Uterus (tissue), 4 donors: ENCODE measurements at places on chromosomes 2 and 18. TPM values are rescaled to one million over a fixed set of nuclear protein-coding genes. Genes with fewer than 3 reads are reported as not detected.
A peak's percentile ranks its signal among the peaks of the same experiment; 100 is the strongest.

The GAL3ST2 gene
- total RNA-seq = 0.29 TPM

DNA sequence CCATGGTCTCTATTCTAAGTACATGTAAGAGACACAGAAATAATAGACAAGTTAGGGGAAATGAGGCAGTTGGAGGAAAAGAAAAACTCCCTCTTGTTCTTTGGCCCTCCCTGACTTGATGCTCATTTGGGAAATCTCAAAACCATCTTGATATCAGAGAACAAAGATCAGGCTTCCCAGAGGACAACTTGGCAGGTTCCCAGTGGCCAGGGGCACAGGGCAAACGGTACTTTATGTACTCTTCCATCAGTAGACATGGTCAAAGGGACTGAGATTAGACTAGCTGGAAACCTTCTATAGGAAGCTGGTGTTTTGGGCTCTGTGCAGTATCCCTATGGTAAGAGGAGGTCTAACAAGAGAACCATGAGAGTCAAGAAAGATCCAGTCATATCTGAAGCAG is 56.6 kb downstream of the NCKAP5 start:
- no peaks in the 10 kb centered on the region for H3K36me3 ChIP-seq
- H3K27ac ChIP-seq = no peak overlapping the region
- no peak overlapping the region for H3K4me3 ChIP-seq
- H3K4me1 ChIP-seq = no peaks in the 10 kb centered on the region
- DNase-seq = no peak

- H3K27me3 ChIP-seq = no peaks in the 10 kb centered on the region
- H3K36me3 ChIP-seq = no peaks in the 10 kb centered on the region
- DNase-seq = no peak
- H3K4me3 ChIP-seq = no peak overlapping the region
- no peak overlapping the region for H3K27ac ChIP-seq
Observed at GRCh38 chr18:40630496-40630895, 1324.5 kb upstream of the PIK3C3 start.

DNA sequence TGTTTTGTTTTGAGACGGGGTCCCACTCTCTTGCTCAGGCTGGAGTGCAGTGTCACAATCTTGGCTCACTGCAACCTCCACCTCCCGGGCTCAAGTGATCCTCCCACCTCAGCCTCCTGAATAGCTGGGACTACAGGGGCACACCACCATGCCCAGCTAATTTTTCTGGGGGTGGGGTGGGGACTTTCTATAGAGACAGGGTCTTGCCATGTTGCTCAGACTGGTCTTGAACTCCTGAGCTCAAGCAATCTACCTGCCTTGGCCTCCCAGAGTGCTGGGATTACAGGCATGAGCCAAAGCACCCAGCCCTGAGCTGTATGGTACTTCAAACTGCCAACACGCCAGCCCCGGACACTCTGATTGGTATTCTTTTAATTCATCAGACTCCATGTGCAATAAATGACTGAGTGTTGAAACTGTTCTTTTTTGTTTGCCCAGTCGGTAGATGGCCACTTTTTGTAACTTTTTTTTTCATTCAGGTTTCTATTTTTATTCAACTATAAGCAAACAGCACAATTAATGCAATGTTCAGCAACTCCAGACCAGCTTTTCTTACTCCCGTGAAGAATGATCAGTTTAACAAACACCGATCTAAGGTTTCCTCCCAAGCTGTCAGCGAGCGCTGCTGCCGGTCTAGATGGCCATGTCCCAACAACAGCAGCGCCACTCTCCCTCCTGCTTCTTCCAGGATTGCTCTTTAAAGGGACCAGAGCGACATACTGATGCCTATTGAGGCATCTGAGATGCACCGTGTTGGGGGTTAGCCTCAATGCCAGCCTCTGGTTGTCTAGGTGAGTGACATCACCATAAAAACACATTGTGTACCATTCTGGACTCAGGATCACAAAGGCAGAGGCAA is 12.5 kb upstream of the TGOLN2 start:
- H3K4me1 ChIP-seq = no peaks in the 10 kb centered on the region
- no peaks in the 10 kb centered on the region for H3K27me3 ChIP-seq
- no peaks in the 10 kb centered on the region for H3K36me3 ChIP-seq
- no peak overlapping the region for H3K4me3 ChIP-seq
- no peak for DNase-seq
- H3K27ac ChIP-seq = no peak overlapping the region

DNA sequence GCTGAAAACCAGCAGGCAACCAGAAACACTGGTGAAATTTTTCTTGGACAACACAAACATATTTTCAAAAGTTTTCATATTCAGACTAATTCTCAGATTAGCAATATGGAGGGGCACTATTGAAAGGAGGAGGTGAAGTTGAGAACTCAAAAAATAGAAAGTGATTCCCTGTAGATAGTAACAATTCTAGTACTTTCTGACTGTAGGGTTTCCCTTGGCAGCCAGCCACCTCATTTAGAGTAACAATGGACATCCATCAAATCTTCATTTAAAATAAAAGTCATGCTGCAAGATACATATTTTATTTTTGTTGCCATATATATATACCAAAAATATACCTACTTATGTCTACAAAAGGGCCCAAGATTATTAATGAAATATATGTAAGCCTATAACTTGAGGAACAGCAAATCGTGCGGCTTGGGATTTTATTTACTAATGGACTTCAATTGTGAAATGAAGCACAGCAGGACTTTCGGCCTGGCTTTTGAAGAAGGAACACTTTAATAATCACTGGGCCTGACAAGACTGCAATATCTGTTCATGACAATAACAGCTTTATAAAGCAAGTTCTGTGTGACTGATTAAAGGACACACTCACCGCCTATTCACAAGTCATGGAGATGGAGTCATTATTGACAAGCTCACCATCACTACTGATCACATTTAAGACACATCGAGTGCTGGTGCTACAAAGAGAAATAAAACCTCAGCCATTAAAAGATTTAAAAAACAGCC is 6.8 kb upstream of the NR4A2 start:
- no peaks in the 10 kb centered on the region for H3K4me1 ChIP-seq
- H3K4me3 ChIP-seq = no peak overlapping the region
- no peak for DNase-seq
- H3K36me3 ChIP-seq = no peaks in the 10 kb centered on the region

The FHL2 gene
- 45.1 TPM for total RNA-seq

DNA sequence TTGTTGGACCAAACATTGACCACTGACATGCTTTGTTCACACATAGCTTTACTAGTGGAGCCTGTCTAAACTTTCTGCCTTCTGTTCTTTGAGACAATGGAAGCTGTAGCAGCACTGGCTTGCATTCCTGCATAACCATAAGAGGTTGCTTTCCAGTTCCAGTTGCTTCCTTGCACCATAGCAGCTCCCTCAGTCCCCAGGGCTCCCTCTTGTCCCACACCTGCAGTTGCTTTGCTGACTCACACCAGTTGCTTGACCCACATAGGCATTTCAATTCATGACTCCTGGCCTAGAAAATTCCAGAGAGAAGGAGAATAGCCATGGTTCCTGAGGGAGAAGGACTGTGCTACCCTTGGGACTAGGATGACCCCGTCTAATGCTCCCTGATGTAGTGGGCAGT is 20.9 kb downstream of the SGPP2 start:
- H3K36me3 ChIP-seq = no peaks in the 10 kb centered on the region
- no peak overlapping the region for H3K27ac ChIP-seq
- H3K4me3 ChIP-seq = no peak overlapping the region
- DNase-seq = no peak
- H3K27me3 ChIP-seq = no peaks in the 10 kb centered on the region

- no peaks in the 10 kb centered on the region for H3K27me3 ChIP-seq
- H3K4me3 ChIP-seq = no peak overlapping the region
- H3K36me3 ChIP-seq = no peaks in the 10 kb centered on the region
- no peak for DNase-seq
- H3K4me1 ChIP-seq = no peaks in the 10 kb centered on the region
Observed at GRCh38 chr2:55063713-55064323, 13.6 kb upstream of the RTN4 start.

DNA sequence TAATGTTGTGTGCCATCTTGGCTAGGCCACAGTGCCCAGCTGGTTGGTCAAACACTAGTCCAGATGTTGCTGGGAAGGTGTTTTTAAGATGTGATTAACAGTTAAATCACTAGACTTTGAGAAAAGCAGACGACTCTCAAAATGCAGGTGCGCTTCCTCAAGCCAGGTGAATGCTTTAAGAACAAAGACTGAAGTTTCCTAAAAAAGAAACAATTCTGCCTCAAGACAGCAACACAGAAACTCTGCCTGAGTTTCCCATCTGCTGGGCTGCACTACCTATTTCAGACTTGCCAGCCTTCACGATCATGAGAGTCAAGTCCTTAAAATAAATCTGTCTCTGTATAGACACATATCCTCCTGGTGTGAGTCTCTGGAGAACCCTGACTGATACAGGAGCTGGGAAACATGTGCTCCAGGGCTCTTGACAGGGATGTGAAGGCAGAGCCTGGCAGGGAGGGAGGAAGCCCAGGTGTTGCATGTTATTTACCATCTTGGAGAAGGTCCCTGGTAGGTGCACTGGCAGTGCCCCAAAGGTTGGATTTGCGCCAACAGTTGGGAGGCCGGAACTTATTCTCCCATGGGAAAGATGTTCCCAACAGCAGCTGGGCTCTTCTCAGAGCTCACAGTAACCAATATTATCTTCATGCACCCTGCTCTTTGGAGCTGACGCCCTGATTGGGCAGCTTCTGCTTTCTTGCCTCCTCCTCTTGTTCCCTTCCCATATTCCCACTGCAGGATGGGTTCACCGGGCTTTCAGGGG is 43.9 kb downstream of the ST6GAL2 start:
- H3K27ac ChIP-seq = no peak overlapping the region
- no peak for DNase-seq
- H3K27me3 ChIP-seq = no peaks in the 10 kb centered on the region
- no peak overlapping the region for H3K4me3 ChIP-seq

DNA sequence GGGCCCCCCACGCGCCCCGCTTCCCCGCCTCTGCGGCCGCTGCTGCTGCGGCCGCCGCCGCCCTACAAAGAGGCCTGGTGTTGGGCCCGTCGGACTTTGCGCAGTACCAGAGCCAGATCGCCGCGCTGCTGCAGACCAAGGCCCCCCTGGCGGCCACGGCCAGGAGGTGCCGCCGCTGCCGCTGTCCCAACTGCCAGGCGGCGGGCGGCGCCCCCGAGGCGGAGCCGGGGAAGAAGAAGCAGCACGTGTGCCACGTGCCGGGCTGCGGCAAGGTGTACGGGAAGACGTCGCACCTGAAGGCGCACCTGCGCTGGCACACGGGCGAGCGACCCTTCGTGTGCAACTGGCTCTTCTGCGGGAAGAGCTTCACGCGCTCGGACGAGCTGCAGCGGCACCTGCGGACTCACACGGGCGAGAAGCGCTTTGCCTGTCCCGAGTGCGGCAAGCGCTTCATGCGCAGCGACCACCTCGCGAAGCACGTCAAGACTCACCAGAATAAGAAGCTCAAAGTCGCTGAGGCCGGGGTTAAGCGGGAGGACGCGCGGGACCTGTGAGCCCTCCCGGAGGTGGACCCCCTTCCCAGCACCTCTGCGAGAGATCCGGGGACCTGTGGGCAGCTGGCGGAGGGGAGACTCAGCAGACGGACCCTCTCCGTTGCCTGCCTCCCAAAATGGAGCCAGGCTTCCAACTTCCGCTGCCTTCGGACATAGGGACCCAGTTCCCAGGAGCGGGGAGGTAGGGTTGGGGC is 1.9 kb downstream of the SP5 start:
- H3K4me3 ChIP-seq = no peak overlapping the region
- H3K36me3 ChIP-seq = no peaks in the 10 kb centered on the region
- peaks cover 8% of the 10 kb centered on the region for H3K4me1 ChIP-seq
- peaks cover 5% of the 10 kb centered on the region for H3K27me3 ChIP-seq
- peak overlapping the region; percentile 73 for H3K27ac ChIP-seq

GRCh38 chr2:217166241-217166850 is 306.5 kb upstream of the TNP1 start:
- H3K36me3 ChIP-seq = no peaks in the 10 kb centered on the region
- no peaks in the 10 kb centered on the region for H3K27me3 ChIP-seq
- no peak overlapping the region for H3K4me3 ChIP-seq

The AQP4 gene
- 0.40 TPM for total RNA-seq

The ZEB2 gene
- 35.9 TPM for total RNA-seq

DNA sequence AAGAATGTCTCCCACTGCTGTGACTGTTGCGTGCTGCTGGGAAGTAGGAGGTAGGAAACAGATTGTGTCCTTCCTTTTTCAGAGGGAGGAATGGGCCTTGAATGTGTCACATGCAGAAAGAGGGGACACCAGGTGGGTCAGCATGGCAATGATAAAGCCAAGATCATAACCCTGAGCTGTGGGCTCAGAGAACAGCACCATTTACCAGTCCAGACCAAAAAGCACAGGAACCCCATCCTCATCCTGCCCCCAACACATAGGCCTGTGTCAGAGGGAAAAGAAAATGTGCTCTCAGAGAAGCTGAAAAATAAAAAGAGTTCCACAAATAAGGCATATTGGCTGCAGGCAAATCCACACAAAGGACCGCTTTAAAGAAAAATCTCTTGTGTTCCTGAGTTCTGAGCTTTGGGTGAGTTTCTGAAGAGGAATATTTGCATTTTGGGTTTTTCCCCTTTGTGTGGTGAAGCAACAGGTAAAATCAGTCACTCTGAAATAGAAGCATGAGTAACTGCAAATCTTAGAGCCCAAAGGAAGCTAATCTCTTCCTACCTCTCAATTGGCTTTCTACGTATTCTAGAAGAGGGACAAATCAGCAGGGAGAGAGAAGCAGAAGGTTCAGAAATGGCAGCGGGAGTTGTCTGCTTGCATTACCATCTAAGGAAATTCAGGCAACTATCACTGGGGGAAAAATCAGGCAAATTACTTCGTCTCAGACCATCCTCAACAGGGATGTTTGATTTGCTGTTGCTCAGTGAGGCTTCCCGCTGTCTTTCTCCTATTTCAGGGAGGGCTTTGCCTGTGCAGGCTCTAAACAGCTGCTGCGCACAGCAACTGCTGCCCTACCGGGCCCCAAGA is 106.8 kb downstream of the BCL11A start:
- no peaks in the 10 kb centered on the region for H3K27me3 ChIP-seq
- H3K36me3 ChIP-seq = no peaks in the 10 kb centered on the region
- no peak overlapping the region for H3K4me3 ChIP-seq

GRCh38 chr2:210577263-210578071 is 21.1 kb downstream of the CPS1 start:
- H3K4me3 ChIP-seq = no peak overlapping the region
- H3K36me3 ChIP-seq = no peaks in the 10 kb centered on the region
- H3K4me1 ChIP-seq = no peaks in the 10 kb centered on the region
- no peak for DNase-seq
- no peaks in the 10 kb centered on the region for H3K27me3 ChIP-seq

DNA sequence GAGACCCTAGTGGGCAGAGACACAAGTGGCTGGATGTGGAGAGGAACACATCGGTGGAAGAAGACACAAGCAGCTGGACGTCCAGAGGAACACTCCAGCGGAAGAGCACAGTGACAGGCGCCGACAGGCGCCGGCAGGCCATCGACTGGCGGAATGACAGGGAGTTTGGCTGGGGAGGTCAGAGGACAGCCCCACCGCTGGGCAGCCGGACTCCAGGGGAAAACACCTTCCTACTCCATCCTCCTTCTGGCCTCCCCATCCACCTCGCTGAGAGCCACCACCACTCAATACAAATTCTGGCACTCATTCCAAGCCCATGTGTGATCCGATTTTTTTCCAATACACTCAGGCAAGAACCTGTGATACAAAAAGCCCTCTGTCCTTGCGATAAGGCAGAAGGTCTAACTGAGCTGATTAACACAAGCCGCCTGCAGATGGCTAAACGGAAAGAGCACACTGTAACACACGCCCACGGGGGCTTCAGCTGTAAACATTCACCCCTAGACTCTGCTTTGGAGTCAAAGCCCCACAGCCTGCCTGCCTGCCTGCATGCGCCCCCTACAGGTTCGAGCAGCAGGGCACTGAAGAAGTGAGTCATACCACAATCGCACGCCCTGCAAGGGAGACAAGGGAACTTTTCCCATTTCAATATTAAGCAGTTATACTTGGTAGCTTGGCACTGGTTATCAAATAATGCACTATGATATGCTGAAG is 50.2 kb upstream of the LRP1B start:
- H3K4me3 ChIP-seq = no peak overlapping the region
- no peaks in the 10 kb centered on the region for H3K36me3 ChIP-seq
- H3K4me1 ChIP-seq = no peaks in the 10 kb centered on the region
- no peak overlapping the region for H3K27ac ChIP-seq
- no peak for DNase-seq
- no peaks in the 10 kb centered on the region for H3K27me3 ChIP-seq

The BBS5 gene
- total RNA-seq = 23.0 TPM
